ENCODE measurements at places on chromosomes 5 and 9. TPM values are rescaled to one million over a fixed set of nuclear protein-coding genes. Genes with fewer than 3 reads are reported as not detected.

The SREK1IP1 gene
- total RNA-seq: 6.1 TPM

The ADGRD2 gene
- total RNA-seq: not detected

The GRM6 gene
- total RNA-seq: not detected

The LHX3 gene
- not detected for total RNA-seq

The GADD45G gene
- 1.3 TPM for total RNA-seq

The GABRA6 gene
- 0.14 TPM for total RNA-seq

The UBAC1 gene
- total RNA-seq: 41.3 TPM

The ZNF483 gene
- 0.21 TPM for total RNA-seq

The PCA3 gene
- total RNA-seq: not detected

The ANKRD18A gene
- 0.62 TPM for total RNA-seq

The SLC6A19 gene
- not detected for total RNA-seq

The GPR150 gene
- not detected for total RNA-seq

The ADAMTSL2 gene
- not detected for total RNA-seq

The SARDH gene
- 0.06 TPM for total RNA-seq

The ORM2 gene
- 0.19 TPM for total RNA-seq

The COX7C gene
- total RNA-seq: 900 TPM

The ZNF462 gene
- total RNA-seq: 6.5 TPM

The ADAMTS16 gene
- total RNA-seq: 1.3 TPM

The ZNF474 gene
- total RNA-seq: 0.06 TPM

The SHB gene
- 10.1 TPM for total RNA-seq

The PLAC8L1 gene
- total RNA-seq: not detected
